ENCODE measurements at places on chromosomes 5 and 9. TPM values are rescaled to one million over a fixed set of nuclear protein-coding genes. Genes with fewer than 3 reads are reported as not detected.

Gene WHRN
- 6.9 TPM for polyA plus RNA-seq

Gene SLC1A3
- 4.7 TPM for polyA plus RNA-seq

Gene WWC1
- 7.6 TPM for polyA plus RNA-seq

Gene FOXD4L4
- not detected for polyA plus RNA-seq

- DNase-seq: no peak
Observed at GRCh38 chr9:114256827-114257328, 66.0 kb upstream of the ORM1 start.

DNA sequence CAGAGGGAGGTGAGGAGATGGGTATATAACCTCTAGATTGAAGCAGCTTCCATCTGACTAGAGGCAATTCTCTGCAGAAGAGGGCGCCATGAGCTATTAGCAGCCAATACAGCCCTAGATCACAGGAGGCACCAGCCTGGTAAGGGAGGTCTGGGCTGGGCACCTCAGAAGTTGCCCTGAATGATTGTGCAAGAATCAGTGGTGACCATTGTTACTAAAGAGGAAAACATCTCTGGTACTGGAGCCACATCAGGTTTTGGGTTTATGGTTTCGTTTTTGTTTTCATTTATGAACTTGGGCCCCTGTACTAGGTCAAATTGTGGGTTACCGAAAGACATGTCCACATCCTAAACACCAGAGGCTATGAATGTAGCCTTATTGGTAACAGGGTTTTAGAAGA, 342.0 kb downstream of the MLLT3 start:
- no peak for DNase-seq

DNA sequence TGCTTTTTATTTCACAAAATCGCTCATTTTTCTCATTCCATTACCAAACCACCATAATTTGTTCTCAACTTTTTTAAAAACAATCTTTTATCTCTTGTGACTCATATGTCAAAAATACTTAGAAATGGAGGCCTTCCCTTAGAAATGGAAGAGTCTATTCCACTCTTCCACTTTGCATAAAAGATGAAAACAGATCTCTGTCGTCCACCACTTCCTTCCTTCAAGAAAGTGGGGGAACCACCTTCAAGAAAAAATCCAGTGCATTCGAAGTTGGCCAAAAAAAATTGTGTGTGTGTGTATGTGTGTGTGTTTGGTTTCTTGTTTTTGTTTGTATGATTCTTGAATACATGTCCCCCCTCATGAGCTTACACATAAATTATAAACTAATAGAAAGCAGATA, 628.8 kb upstream of the DMAC1 start:
- no peak for DNase-seq

DNA sequence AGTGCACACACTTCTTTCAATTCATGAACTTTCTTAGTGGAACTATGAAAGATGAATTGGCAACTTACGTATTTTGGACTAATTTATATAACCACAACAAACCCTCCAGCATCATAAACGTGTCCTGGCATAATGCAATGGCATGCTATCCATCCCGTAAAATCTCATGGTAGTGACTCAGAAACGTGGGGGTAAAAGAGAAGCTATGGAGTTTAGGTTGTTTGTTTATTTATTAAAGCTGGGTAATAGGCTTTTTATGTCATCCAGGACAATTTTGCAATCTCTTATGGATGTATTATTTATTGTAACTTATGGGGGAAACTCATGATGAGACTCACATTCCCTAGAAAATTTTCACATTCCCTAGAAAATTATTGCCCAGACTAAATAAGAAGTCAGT, 106.3 kb downstream of the GDA start:
- DNase-seq: no peak

DNA sequence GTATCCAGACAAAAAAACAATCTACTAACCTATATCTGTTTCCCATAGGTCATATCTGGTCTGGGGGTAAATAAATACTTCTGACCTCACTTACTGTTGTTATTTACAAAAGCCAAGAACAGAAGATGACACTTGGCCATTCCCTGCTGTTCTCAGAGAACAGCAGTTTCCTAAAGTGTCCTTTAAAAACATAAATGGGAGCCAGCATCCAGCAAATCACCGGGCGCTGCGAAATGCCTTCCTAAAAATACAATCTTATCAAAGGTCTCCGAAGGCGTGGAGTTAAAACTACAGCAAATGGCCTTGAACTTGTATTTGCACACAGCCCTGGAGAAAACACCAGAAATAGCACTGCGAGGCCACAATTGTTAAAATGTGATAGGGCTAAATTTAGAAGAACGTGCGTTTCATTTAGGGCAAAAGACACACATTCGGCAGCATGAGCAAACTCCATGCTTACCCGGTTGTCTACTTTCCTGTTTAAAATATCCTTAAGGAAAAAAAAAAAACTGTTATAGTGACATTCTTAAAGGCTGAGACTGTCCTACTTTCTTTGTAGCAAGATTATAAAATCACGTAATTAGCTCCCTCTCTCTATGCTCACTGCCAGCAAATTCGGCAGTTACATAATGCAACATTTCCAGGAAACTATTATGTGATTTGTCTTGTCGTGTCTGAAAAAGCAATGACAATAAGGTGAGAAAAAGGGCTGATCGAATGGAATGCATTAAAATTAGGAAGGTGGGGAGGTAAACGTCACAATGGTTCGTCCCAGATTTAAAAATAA, 1.5 kb downstream of the NFIL3 start:
- no peak for DNase-seq

Gene BTNL8
- polyA plus RNA-seq: 0.84 TPM

DNA sequence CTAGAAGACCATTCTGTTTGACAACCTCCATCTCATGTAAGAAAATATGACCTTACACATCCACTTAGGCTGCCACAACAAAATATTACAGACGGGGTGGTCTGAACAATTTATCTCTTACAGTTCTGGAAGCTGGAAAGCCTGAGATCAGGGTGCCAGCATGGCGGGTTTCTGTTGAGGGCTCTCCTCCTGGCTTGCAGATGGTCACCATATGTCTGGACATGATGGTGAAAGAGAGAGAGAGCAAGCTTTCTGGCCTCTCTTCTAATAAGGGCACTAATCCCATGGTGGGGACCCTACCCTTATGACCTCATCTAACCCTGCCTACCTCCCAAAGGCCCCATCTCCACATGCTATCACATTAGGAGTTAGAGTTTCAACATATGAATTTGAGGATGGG, 66.0 kb downstream of the AMBP start:
- no peak for DNase-seq

GRCh38 chr5:96329886-96330529, 103.0 kb downstream of the PCSK1 start:
- no peak for DNase-seq

- no peak for DNase-seq
Observed at GRCh38 chr9:136220017-136220729, 15.2 kb upstream of the LHX3 start.

Gene SMIM33
- polyA plus RNA-seq: not detected

Gene RNF183
- polyA plus RNA-seq: 9.5 TPM

DNA sequence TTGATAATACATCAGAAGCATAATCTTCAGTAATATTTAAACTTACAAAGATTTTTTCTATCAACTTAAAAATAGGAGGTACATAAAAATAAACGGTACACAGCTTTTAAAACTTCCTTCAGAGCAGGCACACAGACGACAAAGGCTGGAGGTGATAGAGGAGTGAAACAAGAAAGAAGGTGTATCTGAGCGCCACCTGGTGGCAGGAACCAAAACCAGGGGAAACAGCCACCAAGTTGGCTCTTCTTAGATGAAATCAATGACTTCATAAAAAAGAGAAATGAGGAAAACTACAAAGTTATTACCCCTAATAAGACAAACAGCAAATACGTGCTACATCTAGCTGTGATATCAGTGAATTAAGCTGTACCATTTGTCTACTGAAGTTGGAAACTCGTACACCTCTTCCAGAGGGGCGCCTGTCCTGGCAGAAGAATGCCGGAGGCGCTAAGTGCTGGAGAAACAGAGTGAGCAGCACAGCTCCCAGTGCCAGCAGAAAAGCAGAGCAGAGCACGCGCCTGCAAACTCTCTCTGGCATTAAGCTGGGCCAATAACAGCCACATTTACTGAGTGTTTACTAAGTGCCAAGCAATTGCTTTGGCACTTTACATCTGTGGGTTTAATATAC, 85.9 kb downstream of the SETX start:
- peak; percentile 31 for DNase-seq

DNA sequence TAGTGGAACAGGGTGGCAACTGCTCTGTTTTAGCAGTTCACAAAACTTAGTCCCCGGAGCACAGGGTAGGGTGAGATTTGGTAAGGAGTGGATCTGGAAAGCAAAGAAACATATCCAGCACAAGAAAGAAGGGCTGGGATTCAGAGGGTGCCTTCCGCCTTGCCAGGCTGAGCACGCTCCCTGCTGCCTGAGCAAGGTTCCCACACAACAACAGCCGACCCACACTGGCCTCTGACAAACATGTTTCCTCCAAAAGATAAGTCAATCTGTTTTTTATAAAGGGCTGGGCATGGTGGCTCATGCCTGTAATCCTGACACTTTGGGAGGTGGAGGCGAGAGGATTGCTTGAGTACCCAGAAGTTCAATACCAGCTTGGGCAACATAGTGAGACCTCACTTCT, 45.8 kb downstream of the RAB3C start:
- no peak for DNase-seq

All from left renal pelvis (tissue), 4 donors.